MCF 10A (cell line): ENCODE measurements at places on chromosomes 16 and 17. TPM values are rescaled to one million over a fixed set of nuclear protein-coding genes. Genes with fewer than 3 reads are reported as not detected.

GRCh38 chr16:80369138-80369958 lies 171.4 kb upstream of the DYNLRB2 start:
- peak; percentile 27 for DNase-seq
- H3K27me3 ChIP-seq = no peaks in the 10 kb centered on the region
- H3K27ac ChIP-seq = no peak overlapping the region
- no peak overlapping the region for H3K4me3 ChIP-seq
- no peaks in the 10 kb centered on the region for H3K4me1 ChIP-seq
- no peaks in the 10 kb centered on the region for H3K36me3 ChIP-seq

- no peak for DNase-seq
- H3K27me3 ChIP-seq = no peaks in the 10 kb centered on the region
- H3K36me3 ChIP-seq = no peaks in the 10 kb centered on the region
- no peak overlapping the region for H3K4me3 ChIP-seq
- H3K4me1 ChIP-seq = no peaks in the 10 kb centered on the region
- H3K27ac ChIP-seq = no peak overlapping the region
These were observed 112.0 kb upstream of the METRNL start for GRCh38 chr17:82967268-82968032.

DNA sequence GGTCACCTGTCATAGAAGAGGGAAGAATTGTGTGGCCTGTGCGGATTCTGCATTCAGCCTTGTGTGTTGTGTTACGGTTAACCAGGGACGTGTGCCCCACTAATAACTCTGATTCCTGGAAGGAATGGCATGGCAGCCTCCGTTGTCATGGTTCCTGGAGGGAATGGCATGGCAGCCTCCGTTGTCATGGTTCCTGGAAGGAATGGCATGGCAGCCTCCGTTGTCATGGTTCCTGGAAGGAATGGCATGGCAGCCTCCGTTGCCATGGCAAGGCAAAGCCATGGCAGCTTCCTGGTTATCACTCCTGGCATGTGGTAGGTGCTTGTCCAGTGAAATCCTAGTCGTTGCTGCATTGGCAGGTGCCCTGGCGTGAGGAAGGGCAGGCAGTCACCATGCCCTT lies 8.9 kb downstream of the SPG7 start:
- no peak overlapping the region for H3K4me3 ChIP-seq
- no peak for DNase-seq
- no peak overlapping the region for H3K27ac ChIP-seq
- H3K36me3 ChIP-seq = peaks cover 89% of the 10 kb centered on the region
- no peaks in the 10 kb centered on the region for H3K4me1 ChIP-seq

GRCh38 chr16:78395035-78395434 lies 295.6 kb downstream of the WWOX start:
- H3K27ac ChIP-seq = no peak overlapping the region
- no peaks in the 10 kb centered on the region for H3K4me1 ChIP-seq
- no peak for DNase-seq
- no peaks in the 10 kb centered on the region for H3K36me3 ChIP-seq

GRCh38 chr17:80441133-80441578 lies 26.2 kb downstream of the ENDOV start:
- H3K4me1 ChIP-seq = no peaks in the 10 kb centered on the region
- peak; percentile 47 for DNase-seq
- H3K27me3 ChIP-seq = no peaks in the 10 kb centered on the region
- no peak overlapping the region for H3K27ac ChIP-seq
- no peak overlapping the region for H3K4me3 ChIP-seq

DNA sequence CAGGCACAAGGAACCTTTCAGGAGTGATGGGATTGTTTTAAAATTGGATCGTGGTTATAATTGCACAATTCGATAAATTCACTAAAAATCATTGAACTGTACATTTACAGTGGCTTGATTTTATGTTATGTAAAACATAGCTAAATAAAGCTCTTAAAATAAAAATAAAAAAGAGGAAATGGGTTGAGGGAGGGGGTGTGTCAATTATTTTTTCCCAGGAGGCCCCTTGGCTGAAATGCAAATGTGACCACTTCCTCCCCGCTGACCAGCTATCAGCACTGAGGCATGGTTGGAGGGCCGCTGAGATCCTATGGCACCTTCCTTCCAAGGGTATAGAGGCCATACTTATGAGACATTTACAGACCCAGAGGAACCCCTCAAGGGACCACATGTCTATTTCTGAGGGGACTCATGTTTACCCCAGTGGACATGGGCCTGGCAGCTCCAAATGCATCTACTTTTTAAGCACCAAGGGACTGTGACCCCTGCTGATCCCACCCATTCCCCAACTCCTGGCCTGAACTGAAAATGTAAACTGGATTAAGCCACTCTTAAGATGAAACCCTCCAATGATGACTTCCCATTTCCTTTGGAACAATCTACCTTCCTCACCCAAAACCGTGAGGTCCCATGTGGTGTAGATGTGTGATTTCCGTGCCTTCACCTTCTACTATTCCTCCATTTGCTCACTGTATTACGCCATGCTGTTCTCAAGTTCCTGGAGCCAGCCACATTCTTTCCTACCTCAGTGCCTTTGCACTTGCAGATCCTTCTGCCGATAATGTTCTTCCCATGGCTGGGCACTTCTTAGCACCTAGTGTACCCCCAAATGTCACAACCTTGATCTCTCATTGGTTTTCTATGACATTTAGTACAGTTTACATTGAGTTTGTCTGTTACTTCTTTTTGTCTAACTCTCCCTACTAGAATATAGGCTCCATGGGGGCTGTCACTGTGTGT lies 2.8 kb upstream of the IL21R start:
- no peaks in the 10 kb centered on the region for H3K36me3 ChIP-seq
- H3K27me3 ChIP-seq = peaks cover 18% of the 10 kb centered on the region
- H3K27ac ChIP-seq = no peak overlapping the region
- no peaks in the 10 kb centered on the region for H3K4me1 ChIP-seq

GRCh38 chr16:84922351-84923120 lies 88.8 kb downstream of the ZDHHC7 start:
- DNase-seq = no peak
- no peaks in the 10 kb centered on the region for H3K36me3 ChIP-seq
- H3K4me1 ChIP-seq = no peaks in the 10 kb centered on the region
- no peak overlapping the region for H3K4me3 ChIP-seq
- H3K27me3 ChIP-seq = peaks cover 16% of the 10 kb centered on the region
- H3K27ac ChIP-seq = no peak overlapping the region

GRCh38 chr17:45740553-45741330 lies 43.4 kb upstream of the CRHR1 start:
- H3K4me1 ChIP-seq = peaks cover 5% of the 10 kb centered on the region
- H3K27ac ChIP-seq = peak overlapping the region; percentile 61
- H3K36me3 ChIP-seq = no peaks in the 10 kb centered on the region
- DNase-seq = peak; percentile 66
- peaks cover 31% of the 10 kb centered on the region for H3K27me3 ChIP-seq

The NOTUM gene
- total RNA-seq = not detected in 2 replicates

DNA sequence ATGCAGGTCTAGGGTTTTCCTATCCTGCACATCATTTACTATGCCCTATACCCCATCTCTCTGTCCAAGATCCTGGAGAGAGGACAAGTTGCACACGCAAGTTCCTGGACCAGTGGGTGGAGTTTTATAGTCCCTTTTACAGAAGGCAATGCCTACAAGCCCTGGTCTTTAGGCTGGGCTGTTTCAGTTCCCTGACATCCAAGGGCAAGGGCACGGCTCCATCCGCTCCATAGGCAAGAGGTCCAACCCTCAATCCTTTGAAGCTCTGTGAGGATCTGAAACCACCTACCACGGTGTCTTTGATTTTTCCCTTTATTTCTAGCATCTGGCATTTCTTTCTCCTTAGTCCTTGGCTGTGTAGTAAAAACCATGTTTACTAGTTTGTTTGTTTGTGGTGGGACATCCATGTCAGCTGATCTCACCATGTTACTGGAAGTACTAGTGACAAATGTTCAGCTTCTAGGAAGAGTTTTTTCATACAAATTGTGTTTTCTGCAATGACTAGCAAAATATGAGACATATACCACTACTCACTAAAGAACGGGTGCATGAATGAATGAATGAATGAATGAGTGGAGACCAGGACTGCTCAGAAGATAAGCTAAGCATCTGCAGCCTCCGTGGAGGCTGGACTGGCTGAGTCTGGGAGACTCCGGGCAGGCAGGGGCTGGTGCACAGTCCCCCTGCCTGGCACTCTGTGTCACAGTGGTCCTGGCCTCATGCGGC lies 359.4 kb downstream of the SLC39A11 start:
- DNase-seq = no peak
- H3K4me3 ChIP-seq = no peak overlapping the region
- no peaks in the 10 kb centered on the region for H3K27me3 ChIP-seq

- no peak for DNase-seq
- H3K27ac ChIP-seq = peak overlapping the region; percentile 79
- no peaks in the 10 kb centered on the region for H3K27me3 ChIP-seq
- H3K4me3 ChIP-seq = no peak overlapping the region
- peaks cover 78% of the 10 kb centered on the region for H3K4me1 ChIP-seq
These were observed 2.0 kb upstream of the ALDH3A1 start for GRCh38 chr17:19750020-19750572.

GRCh38 chr17:37207103-37207502 lies 168.7 kb upstream of the C17orf78 start:
- no peaks in the 10 kb centered on the region for H3K4me1 ChIP-seq
- H3K36me3 ChIP-seq = peaks cover 63% of the 10 kb centered on the region
- no peak overlapping the region for H3K4me3 ChIP-seq
- no peak for DNase-seq
- no peaks in the 10 kb centered on the region for H3K27me3 ChIP-seq

The TBC1D3E gene
- total RNA-seq = 3.8 TPM in 2 replicates

- peaks cover 46% of the 10 kb centered on the region for H3K4me1 ChIP-seq
- DNase-seq = peak; percentile 90
- peak overlapping the region; percentile 88 for H3K4me3 ChIP-seq
- H3K27ac ChIP-seq = peak overlapping the region; percentile 89
- H3K36me3 ChIP-seq = peaks cover 51% of the 10 kb centered on the region
These were observed 178.7 kb downstream of the SEC14L1 start for GRCh38 chr17:77319211-77320043.

- H3K4me1 ChIP-seq = no peaks in the 10 kb centered on the region
- no peak overlapping the region for H3K27ac ChIP-seq
- DNase-seq = no peak
- no peak overlapping the region for H3K4me3 ChIP-seq
- H3K36me3 ChIP-seq = peaks cover 95% of the 10 kb centered on the region
These were observed 57.7 kb downstream of the GTF3C1 start for GRCh38 chr16:27491894-27492587.

DNA sequence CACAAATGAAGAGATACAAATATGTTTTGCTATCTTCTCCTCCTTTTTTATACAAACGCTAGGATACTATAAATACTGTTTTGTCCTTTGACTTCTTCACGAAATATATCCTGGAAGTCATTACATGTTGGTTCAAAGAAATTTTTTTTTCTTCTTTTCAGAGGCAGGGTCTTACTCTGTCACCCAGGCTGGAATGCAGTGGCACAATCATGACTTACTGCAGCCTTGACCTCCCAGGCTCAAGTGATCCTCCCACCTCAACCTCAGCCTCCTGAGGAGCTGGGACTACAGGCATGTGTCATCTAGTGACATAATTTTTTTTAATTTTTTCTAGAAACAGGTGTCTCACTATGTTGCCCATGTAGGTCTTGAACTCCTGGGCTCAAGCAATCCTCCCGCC lies 16.1 kb downstream of the CMC2 start:
- DNase-seq = no peak
- no peak overlapping the region for H3K4me3 ChIP-seq
- peaks cover 17% of the 10 kb centered on the region for H3K36me3 ChIP-seq
- H3K4me1 ChIP-seq = peaks cover 35% of the 10 kb centered on the region
- no peak overlapping the region for H3K27ac ChIP-seq
- H3K27me3 ChIP-seq = no peaks in the 10 kb centered on the region

GRCh38 chr17:38609280-38610031 lies 3.7 kb upstream of the SRCIN1 start:
- H3K4me3 ChIP-seq = no peak overlapping the region
- H3K27me3 ChIP-seq = peaks cover 40% of the 10 kb centered on the region
- no peaks in the 10 kb centered on the region for H3K36me3 ChIP-seq
- H3K4me1 ChIP-seq = no peaks in the 10 kb centered on the region

DNA sequence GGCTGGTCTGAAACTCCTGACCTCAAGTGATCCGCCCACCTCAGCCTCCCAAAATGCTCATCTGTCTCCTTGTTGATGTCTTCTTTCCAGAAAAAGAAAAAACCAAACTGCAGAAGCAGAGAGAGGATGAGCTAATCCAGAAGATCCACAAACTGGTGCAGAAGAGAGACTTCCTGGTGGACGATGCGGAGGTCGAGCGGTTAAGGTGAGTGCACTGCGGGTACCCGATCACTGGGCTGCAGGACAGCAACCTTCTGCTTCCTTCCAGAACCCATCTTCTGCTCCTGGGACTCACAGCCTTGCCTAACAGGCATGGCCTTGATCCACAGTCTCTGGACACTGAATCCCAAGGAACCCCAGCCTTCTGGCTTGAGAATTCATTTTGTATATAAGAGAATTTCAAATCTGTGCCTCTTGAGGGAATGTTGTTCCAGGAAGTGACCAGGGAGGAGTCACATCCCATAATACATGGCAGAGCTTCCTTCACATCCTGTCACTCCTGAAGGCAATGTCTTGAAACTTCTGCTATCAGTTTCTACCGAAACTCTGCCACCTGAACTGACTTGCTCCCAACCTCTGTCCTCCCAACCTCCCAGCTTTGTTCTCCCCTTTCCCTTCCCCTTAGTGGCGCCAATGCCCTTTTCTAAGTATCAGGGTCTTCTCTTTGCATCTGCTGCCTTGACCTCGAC lies 61.7 kb downstream of the MARF1 start:
- DNase-seq = no peak
- no peaks in the 10 kb centered on the region for H3K36me3 ChIP-seq
- H3K27ac ChIP-seq = no peak overlapping the region
- H3K27me3 ChIP-seq = no peaks in the 10 kb centered on the region

DNA sequence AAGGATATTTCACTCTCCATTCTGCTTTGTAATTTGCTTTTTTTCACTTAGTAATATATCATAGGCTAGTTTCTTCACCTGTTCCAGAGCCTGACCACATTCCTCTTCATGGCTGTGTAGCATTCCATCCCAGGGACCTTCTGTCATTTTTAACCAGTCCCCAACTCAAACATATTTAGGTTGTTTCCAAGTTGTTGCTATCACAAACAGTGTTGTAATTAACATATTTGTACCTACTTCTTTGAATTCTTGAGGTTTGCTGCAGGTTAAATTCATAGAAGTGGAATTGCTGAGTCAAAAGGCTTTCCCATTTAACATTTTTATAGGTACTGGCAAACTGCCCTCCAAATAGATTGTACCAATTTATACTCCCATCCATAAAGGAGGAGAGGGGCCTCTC lies 65.1 kb upstream of the MED9 start:
- no peak overlapping the region for H3K4me3 ChIP-seq
- H3K36me3 ChIP-seq = no peaks in the 10 kb centered on the region
- H3K4me1 ChIP-seq = peaks cover 32% of the 10 kb centered on the region
- no peak for DNase-seq

- peaks cover 58% of the 10 kb centered on the region for H3K4me1 ChIP-seq
- DNase-seq = no peak
- no peaks in the 10 kb centered on the region for H3K27me3 ChIP-seq
- peak overlapping the region; percentile 4 for H3K27ac ChIP-seq
- peaks cover 29% of the 10 kb centered on the region for H3K36me3 ChIP-seq
These were observed 29.9 kb downstream of the KANSL1 start for GRCh38 chr17:46163316-46163715.

The SPNS3 gene
- total RNA-seq = not detected in 2 replicates

The CACNG5 gene
- not detected in 2 replicates for total RNA-seq

The AOC2 gene
- total RNA-seq = 2.6 and 2.9 TPM in 2 replicates

- H3K36me3 ChIP-seq = no peaks in the 10 kb centered on the region
- H3K4me1 ChIP-seq = no peaks in the 10 kb centered on the region
- H3K4me3 ChIP-seq = no peak overlapping the region
These were observed 7.3 kb downstream of the C16orf54 start for GRCh38 chr16:29738514-29738913.
